ENCODE measurements at places on chromosomes 7 and 10.

DNA sequence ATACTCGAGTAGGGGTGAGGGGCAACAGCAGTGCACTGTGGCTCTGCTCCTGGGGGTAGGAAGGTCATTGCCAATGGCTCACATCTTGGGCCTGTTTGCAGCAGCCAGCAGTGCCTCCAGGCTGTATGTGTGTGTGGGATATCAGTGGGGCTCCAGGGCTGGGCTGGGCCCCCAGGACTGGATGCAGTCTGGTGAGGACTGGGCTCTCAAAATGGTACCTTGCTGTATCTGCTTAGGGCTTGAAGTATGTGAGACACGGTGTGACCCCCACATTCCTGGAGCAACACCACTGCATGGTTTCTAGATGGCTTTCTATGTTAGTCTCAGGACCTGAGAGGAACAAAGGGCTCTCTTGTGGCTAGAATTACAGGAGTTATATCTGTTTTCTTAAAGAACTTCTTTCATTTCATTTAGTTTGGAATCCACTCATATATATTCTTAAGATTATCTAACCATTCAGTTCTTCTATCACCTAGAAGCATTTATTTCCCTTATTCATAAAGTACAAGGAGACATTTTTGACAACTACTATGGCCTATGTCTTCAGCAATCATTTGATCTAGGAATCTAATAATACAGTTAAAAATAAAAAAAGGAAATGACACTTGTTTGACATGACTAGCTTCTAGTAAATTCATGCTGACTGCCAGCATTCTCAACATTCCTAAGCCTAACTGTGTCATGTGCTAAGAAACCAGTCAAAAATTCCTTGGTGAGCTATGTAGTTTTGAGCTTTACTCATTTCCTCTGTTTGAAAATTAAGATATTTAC lies 443.2 kb upstream of the SEMA3A start:
- DNase-seq = peak; percentile 95

- no peak for DNase-seq
These were observed 569 bp downstream of the CAV1 start for GRCh38 chr7:116525298-116525912.

DNA sequence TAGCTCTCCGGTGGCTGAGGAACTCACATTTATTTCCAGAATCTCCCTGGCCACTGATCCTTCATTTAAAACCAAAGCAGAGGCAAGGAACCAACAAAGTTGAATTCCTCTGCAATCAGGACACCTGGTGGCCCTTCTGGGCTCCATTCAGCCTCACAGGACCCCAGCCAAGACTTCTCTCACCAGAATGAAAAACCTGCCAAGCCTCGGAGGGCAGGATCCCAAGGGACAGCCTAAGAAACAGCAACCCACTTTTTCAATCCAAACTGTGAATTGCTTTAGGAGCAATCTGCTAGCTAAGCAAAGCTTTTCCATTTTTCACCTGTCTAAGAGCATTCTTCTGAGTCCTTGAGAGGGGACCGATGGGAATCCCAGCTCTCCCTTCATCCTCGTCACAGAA lies 34.6 kb downstream of the OAT start:
- no peak for DNase-seq

- DNase-seq = no peak
These were observed 93.9 kb downstream of the CHN2 start for GRCh38 chr7:29288181-29289091.

DNA sequence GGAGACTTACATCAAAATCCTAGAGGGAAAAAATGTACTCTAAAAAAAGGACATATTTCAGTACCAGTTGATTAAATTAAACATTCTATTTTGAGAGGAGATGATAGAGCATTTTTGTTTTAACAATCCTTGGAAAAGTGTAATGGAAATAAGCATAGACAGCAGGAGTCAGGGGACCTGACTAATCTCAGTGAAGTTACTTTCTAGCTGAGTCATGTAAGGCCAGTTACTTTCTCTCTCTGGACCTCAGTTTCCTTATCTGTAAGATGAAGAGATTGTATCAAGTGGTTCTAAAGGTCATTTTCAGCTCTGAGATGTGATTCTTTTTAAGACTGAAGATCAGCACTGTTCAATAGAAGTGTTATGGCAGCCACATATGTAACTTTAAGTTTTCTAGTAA lies 44.1 kb downstream of the VTI1A start:
- DNase-seq = no peak

GRCh38 chr7:115679976-115680375 lies 350.6 kb downstream of the TFEC start:
- DNase-seq = peak; percentile 62

- DNase-seq = no peak
These were observed 153.1 kb upstream of the MEOX2 start for GRCh38 chr7:15839416-15840100.

- DNase-seq = no peak
These were observed 290.8 kb downstream of the NXPH1 start for GRCh38 chr7:8724080-8724718.

DNA sequence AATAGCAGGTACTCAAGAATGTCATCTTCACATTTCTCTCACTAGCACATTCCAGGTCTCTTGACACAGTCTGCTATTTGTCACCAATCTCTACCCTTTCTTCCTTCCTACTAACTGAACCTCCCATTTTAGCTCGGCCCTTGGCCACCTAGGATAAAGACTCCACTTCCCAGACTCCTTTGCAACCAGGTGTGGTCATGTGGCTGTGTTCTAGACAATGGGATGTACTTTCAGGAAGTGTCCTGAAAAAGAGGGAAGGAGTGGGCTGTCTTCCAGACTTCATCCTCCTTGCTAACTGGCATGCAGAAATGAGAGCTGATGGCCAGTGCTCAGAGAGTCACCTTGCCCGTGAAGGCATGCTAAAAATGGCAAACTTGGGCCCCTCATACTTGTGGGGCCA lies 139.2 kb downstream of the AMPH start:
- DNase-seq = no peak

- no peak for DNase-seq
These were observed 181.4 kb downstream of the CUX1 start for GRCh38 chr7:101998906-101999240.

- no peak for DNase-seq
These were observed 89.7 kb upstream of the STEAP1B start for GRCh38 chr7:22589641-22590201.

- no peak for DNase-seq
These were observed 83.5 kb upstream of the WAC start for GRCh38 chr10:28449382-28449781.

- no peak for DNase-seq
These were observed 89.2 kb downstream of the WDR11 start for GRCh38 chr10:120940299-120940900.

DNA sequence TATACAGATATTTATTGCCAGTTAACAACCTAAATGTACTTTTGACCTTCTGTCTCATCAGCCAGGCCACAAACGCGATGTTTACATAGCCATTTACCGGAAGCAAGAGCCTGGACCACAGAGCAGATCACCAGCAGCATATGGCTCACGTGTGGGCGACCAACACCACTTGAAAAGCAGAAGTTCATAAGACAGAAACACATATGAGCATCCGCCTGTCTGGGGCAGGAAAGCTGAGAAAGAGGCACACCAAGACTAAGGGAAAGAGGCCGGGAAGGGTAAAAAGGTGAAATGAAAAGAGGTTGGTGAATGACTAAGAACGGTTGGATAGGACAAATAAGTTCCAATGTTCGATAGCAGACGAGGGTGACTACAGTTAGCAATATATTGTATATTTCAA lies 1.3 kb downstream of the ABCB1 start:
- DNase-seq = no peak

GRCh38 chr10:64014281-64014680 lies 493.1 kb downstream of the REEP3 start:
- DNase-seq = no peak

DNA sequence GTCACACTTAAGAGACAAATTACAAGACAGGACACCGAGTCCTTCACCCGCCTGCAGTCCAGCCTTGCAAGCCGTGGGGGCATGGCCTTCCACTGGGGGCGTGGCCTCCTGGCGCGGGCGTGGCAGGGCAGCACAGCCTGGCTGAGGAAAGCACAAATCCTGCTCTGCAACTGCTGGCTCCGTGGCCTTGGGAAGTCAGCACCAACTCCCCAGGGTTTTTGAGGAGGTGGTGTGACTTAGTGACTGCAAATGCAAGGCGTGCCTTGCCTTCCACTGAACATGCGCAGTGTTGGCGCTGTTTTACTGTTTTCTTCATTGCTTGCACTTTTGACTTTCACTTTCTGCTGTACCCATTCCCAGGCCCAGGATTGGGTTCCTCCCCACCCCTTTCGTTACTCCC lies 12.9 kb upstream of the BMS1 start:
- no peak for DNase-seq

DNA sequence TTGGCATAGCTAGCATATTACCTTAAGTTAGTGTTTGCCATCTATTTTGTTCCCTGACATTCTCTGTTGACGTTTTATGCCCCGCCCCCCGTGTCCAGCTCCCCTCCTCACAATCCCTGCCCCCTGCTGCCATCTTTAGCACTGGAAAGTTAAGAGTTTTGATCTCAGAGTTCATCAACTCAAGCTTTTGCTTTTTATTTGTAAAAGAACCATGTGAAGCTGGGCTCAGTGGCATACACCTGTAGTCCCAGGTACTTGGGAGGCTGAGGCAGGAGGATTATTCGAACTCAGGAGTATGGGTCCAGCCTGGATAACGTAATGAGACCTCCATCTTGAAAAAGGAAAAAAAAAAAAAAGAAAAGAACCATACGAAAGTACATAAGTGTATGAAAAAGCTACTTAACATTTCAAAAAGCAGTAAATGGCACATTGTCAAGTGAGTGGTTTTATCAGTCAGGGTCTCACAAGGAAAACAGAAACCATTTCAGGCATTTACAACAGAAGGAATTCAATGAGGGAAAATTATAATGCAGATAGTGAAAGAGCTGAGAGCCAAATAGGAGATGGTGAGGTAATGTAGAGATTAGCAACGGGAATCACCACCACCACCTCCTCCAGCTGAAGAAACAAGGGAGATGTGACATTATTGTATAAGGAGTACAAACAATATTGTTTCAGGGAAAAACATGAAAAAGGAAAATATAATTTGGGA lies 64.9 kb downstream of the MCU start:
- no peak for DNase-seq

GRCh38 chr10:44180321-44181168 lies 204.4 kb downstream of the CXCL12 start:
- peak; percentile 74 for DNase-seq

DNA sequence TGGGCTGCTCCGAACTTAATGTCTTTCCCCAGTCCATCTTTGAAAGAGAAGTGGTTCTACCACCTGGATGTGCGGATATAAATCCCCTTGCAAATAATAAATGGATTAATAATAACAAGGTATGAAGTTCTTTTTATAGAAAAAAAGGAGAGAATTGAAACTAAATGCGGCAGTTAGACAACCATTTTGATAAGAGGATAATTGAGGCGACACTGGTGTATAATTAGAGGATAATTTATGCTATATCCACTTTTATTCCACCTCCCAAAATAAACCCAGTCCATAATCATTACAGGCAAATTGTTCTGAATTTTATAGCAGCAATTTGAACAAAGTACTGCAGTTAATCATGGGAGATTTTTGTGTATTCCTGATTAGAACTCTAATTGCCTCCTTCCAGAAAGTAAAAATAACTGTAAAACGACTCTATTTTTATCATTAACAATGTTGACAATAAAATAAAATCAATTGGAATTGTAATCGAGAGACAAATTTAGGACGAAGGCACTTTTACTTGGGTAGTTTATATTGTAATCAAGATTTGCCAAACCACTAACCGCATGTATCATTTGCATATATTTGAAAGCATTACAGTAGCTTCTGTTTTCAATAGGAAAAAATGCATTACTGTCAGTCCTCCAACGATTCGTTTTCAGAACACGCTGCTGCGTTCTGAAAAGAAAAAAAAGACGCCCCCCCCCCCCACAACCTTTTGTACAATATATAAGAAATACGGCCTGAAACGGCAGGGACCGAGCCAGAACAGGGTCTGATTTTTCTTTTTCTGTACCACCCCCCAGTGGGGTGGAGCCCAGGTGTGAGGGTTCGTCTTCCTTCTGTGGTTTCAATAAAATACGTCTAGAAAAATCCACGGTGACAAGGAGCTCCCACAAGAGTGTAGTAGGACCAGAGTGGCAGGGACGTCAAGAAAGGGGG lies 838 bp upstream of the DLX6 start:
- DNase-seq = no peak

- DNase-seq = peak; percentile 15
These were observed 122.5 kb downstream of the KIAA1217 start for GRCh38 chr10:24331457-24331856.
